ENCODE measurements at places on chromosomes 5 and 9. TPM values are rescaled to one million over a fixed set of nuclear protein-coding genes. Genes with fewer than 3 reads are reported as not detected.

Gene SOWAHA
- polyA plus RNA-seq = 1.4 TPM

Gene CACNA1B
- 0.30 TPM for polyA plus RNA-seq

Gene SCGB3A2
- not detected for polyA plus RNA-seq

Gene POLR3G
- polyA plus RNA-seq = 0.53 TPM

Gene ORM2
- 0.34 TPM for polyA plus RNA-seq

Gene MARVELD2
- 5.6 TPM for polyA plus RNA-seq

Gene DNAH5
- polyA plus RNA-seq = 0.84 TPM

Gene NANS
- polyA plus RNA-seq = 31.1 TPM

Gene MUSK
- polyA plus RNA-seq = not detected

Gene PCDHGA3
- polyA plus RNA-seq = 0.87 TPM

Gene KYAT1
- polyA plus RNA-seq = 5.2 TPM

Gene FOXI1
- polyA plus RNA-seq = 0.38 TPM

Gene THBS4
- 30.4 TPM for polyA plus RNA-seq

Gene GHR
- polyA plus RNA-seq = 1.2 TPM

Gene GARIN3
- polyA plus RNA-seq = not detected

Gene BAAT
- polyA plus RNA-seq = 1.4 TPM

Gene SPDL1
- polyA plus RNA-seq = 2.0 TPM

Gene GNAQ
- 6.7 TPM for polyA plus RNA-seq

Gene CFAP77
- not detected for polyA plus RNA-seq

Gene EXD3
- polyA plus RNA-seq = 43.1 TPM

Gene TBC1D9B
- 87.2 TPM for polyA plus RNA-seq

Gene TMCO6
- polyA plus RNA-seq = 19.7 TPM

Gene MOB3B
- polyA plus RNA-seq = 1.7 TPM

Gene PCDHB15
- 1.8 TPM for polyA plus RNA-seq

Gene HCN1
- polyA plus RNA-seq = 0.08 TPM

Gene SLC1A1
- polyA plus RNA-seq = 3.1 TPM

Gene UGT3A1
- polyA plus RNA-seq = not detected

Gene CHSY3
- polyA plus RNA-seq = 0.07 TPM

Gene TUSC1
- 8.5 TPM for polyA plus RNA-seq

Gene GABRG2
- polyA plus RNA-seq = not detected

Gene SPINK7
- polyA plus RNA-seq = not detected

Gene DBN1
- 29.2 TPM for polyA plus RNA-seq

Gene CCNJL
- polyA plus RNA-seq = 0.16 TPM

Gene SPINK4
- polyA plus RNA-seq = 9.2 TPM

Gene MEIKIN
- not detected for polyA plus RNA-seq

Gene GPX3
- polyA plus RNA-seq = 298 TPM

Gene BRINP1
- 0.04 TPM for polyA plus RNA-seq

Gene OR13J1
- polyA plus RNA-seq = not detected

Gene SIT1
- 0.27 TPM for polyA plus RNA-seq

Gene OR13C4
- not detected for polyA plus RNA-seq

Gene GDNF
- polyA plus RNA-seq = 0.04 TPM

Gene KCNV2
- polyA plus RNA-seq = not detected

Gene PCDHGA8
- polyA plus RNA-seq = 0.49 TPM

Gene MLANA
- polyA plus RNA-seq = not detected

Gene PRSS3
- polyA plus RNA-seq = 986 TPM

Gene PCDHA13
- polyA plus RNA-seq = 0.35 TPM

Gene ZNF883
- polyA plus RNA-seq = 2.2 TPM
